ENCODE measurements at places on chromosomes 12 and 14. TPM values are rescaled to one million over a fixed set of nuclear protein-coding genes. Genes with fewer than 3 reads are reported as not detected.

The LRRIQ1 gene
- 4.3 TPM for total RNA-seq

The SLC2A14 gene
- total RNA-seq = 1.8 TPM

The KRT82 gene
- total RNA-seq = not detected

The CACNA2D4 gene
- 0.72 TPM for total RNA-seq

- no peak for DNase-seq
Observed at GRCh38 chr14:61203081-61203753, 77.9 kb downstream of the TMEM30B start.

DNA sequence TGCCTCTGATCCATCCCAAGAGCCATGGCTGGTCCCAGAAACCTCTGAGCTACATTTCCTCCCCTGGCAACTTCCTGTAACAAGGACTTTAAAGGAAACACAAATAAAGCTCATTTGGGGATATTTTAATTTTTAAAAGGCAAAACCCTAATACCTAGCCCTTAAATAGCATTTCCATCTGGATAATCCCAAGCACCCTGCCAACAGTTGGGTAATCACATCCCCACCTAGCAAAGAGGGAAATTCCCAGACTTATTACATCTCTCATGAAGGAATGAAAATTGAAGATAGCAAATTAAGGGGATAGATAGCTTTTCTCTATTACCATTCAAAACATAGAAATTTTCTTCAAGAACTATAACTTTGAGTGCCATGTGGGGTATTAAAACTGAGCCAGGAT is 213.7 kb upstream of the BMP4 start:
- no peak for DNase-seq

- DNase-seq = no peak
Observed at GRCh38 chr14:72430457-72430856, 463.4 kb downstream of the DPF3 start.

DNA sequence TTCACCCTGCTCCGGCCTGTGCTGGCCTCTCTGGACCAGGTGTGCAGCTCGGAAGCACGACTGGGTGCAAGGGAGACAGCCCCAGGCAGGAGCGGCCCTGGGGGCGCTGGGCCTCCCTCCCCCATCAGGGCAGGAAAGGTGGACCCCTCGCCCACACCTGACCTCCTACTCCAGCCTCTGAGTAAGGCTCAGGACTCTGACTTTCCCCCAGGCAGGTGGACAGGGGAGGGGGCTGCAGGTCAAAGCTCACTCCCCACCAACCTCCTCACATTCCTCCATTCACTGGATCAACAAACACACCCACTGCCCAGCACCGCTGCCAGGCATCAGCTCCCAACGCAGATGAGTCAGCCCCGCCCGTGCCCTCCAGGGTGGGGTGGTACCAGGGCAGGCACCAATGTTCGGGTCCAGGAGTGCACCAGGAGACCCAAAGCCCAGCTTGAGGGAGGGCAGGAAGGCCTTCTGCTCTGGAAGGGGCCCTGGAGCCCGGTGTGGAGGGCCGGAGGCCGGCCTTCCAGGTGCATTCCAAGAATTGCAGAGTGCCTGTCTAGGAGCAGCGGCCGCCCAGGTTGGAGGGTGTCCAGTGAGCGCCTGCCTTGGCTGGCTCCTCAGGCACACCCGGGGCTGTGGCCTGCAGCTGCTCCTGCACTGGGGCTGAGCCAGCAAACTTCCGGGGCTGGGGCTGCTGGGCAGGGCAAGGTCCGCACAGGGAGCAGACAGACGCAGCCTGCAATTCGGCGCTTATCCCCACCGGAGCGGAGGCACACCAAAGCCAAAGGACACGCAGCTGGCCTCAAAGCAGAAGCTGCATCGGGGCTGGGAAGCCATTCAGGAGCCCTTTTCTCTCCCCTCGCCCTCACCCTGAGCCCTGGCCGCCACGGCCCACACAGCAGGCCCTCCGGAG is 1.6 kb upstream of the INF2 start:
- no peak for DNase-seq

GRCh38 chr14:65321370-65321875 is 91.1 kb upstream of the FUT8 start:
- no peak for DNase-seq

DNA sequence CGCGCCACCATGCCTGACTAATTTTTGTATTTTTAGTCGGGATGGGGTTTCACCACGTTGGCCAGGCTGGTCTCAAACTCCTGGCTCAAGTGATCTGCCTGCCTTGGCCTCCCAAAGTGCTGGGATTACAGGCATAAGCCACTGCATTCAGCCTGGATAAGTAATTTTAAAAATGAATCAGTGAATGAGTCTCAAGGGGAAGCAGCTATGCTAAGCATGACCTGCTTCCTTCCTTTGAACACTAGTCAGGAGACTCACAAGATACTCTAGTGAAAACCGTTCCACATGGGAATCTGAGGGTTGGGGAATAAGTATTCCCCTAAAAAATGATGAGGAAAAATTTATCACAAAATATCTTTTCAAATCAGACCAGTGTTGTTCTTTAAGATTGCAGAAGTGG is 10.7 kb upstream of the FAM234B start:
- no peak for DNase-seq

DNA sequence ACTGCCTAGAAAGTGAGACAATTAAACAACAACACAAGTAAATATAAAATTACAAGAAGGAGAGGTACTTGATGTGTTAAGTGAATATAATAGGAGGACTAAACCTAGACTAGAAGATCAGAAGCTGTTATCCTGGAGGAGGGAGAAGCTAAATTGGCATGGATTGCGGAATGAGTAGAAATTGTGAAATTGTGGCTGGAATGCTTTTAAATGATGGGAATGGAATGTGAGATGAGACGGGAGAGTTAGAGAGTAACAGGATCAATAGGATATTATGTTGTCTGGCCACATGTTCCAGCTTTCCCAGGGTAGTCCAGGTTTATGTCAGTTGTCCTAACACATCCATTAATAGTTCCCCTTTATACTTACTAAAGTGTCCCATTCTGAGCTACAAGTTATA is 44.0 kb upstream of the CPNE8 start:
- no peak for DNase-seq

GRCh38 chr14:75240781-75241180 is 37.8 kb upstream of the FOS start:
- no peak for DNase-seq

DNA sequence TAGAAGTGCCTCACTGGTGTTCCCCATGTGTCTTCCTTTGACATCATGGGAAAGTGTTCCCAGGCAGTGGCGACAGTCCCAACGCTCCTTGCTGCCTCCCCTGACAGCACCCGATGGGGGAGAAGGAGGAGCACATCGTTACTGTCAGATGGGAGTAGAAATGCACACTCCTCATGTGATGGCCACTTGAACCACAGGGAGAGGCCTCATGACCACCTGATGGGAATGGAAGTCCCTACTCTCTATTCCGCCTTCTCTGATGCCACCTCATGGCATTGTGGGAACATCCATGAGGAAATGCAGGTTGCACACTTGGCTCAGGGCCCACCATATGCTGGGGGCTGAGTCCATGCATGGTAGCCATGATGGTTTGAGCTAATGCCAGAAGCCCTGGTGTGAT is 14.3 kb upstream of the CORO1C start:
- DNase-seq = no peak

DNA sequence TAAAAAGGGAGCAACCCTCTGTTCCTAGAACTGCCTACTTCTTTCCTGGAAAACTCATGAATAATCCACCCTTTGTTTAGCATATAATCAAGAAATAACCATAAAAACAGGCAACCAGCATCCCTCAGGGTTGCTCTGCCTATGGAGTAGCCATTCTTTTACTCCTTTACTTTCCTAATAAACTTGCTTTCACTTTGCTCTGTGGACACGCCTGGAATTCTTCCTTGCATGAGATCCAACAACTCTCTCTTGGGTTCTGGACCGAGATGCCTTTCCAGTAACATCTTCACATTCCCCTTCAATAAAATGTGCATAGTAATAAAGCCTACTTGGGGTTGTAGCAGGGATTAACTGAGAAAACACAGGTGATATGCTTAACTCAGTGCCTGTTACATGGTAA is 286.4 kb upstream of the AMIGO2 start:
- DNase-seq = no peak

- no peak for DNase-seq
Observed at GRCh38 chr12:4703676-4704075, 16.5 kb upstream of the GALNT8 start.
